T-helper 9 cell (primary cell): ENCODE measurements at places on chromosomes 1 and 21.

DNA sequence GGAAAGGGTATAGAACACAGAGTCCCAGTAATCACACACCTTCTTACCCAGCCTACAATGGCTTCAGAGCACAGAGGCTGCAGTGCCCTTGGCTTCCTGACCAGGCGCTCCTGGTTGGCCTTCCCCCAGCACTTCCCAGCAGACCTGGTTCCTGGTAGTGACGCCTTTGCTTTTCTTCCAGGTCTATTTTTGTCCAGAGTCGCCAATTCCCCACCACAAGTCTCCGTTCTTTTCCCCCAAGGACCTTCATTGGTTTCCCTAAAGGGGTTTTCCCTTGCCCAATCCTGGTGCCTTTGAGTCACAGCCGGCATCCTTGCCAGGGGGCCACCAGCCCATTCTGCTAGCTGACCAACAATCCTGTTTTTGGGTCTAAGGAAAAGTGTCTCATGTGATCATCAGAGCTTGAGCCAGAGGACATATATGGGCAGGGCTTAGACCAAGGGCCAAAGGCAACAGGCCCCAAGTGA, 84.8 kb downstream of the KCNJ15 start:
- no peak for DNase-seq

GRCh38 chr1:185241127-185241526, 75.9 kb downstream of the IVNS1ABP start:
- no peak for DNase-seq

DNA sequence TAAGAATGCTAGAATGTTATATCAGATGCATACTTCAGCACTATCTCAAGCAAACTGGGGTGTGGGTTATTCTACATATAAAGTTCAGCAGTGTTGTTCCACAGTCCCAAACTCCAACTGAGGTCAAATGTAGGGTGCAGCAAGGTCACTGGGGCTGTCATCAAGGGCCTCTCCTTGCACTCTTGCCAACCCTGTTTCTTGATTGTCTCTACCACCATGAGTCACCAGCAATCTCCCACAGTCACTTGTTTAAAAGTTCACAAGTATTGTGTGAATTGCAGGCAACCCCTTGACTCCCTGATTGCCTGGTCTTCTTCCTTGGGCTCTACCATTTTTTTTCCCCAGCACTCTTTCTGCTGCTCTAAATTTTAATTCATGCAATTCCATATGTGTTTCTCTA, 10.6 kb downstream of the METTL18 start:
- DNase-seq: no peak

DNA sequence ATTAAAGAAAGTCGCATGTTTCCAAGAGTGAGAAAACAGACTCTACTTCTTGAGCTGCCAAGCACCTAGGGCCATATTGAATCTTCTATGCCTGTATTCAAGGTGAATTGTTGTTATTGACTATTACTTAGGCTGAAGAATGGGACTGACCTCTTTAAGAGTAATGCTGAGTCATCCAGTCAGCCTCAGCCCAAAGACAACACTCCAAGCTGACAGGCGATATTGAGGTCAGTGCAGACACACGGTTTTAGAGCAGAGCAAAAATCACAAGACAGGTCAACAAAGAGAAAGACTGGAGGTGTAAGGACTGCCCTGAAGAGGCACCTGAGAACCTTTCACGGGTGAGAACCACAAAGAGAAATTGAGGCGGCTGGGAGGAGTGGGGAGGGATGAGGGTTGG, 146.9 kb downstream of the MIS18A start:
- DNase-seq: no peak

DNA sequence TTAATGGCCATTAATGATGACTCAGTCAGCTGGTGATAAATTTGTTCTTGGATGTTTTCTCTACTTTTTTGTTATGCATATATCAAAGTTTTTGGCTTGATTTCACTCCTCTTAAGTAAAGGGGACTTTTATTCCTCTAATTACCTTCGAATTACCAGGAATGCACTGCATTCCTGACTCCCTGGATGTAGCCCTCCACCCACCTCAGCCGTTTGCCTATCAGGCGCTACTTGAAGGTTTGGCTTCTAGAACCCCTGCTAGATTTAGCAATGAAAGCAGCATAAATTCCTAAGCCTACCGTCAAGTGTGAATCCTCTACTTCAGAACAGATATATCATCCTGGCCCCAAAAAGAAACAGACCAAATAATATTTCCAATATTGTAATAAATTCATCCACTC, 387.8 kb upstream of the ADGRL2 start:
- no peak for DNase-seq

DNA sequence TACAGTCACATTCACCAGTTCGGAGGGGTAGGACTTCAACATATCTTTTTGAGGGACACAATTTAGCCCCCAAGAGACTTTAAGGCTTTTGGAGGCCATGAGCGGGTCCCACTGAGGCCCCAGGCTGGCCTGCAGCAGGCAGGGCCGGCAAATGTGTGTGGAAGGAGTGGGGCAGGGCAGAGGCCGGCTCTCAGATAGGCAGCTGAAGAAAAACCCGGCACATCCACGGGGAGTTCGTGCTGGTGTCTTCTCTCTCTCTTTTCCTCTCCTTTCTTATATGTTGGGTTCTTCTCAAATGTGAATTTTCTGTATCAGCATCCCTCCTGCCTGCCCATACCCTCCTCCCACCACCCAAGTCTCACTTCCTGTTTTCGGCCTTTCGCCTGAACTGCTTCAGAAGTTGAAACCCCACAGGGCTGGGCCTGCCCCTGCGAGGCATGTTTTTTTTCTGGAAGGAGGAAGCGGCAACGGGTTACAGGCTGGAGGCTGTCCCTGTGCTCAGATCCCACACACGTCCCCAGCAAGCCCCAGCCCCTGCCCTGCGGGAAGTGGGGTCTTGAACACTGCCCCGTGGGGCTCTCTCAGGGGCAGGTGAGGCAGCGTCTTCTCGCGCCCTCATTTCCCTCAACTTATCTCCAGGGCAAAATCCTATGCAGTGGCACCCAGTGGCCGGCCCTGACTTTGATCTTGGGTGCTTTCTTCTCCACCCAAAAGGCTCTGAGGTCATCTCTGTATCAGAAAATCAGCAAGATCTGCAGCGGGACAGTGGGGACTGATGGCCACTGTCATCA, 9.7 kb upstream of the UMODL1 start:
- DNase-seq: no peak

DNA sequence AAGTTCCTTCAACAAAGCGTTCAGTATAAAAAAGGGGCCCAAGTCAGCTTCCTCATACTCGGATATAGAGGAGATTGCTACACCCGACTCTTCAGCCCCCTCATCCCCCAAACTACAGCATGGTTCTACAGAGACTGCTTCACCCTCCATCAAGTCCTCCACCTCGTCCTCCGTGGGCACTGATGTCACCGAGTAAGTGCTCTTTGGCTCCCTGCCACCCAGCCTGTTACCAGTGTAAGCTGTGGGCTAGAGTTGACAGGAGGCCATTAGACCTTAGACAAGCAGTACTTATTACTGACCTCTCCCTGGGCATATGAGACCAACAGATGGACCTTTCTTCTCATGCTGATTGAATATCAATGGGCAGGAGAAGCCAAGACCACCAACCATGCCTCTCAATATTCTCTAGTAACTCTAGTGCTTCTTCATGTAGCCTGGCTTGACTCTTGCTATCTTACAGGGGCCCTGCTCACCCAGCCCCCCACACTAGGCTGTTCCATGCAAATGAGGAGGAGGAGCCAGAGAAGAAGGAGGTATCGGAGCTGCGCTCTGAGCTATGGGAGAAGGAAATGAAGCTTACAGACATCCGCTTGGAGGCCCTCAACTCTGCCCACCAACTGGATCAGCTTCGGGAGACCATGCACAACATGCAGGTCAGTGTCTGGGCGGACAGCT, 20.9 kb upstream of the IPO9 start:
- DNase-seq: no peak

GRCh38 chr21:34819357-34819999, 150.7 kb downstream of the CLIC6 start:
- DNase-seq: no peak

DNA sequence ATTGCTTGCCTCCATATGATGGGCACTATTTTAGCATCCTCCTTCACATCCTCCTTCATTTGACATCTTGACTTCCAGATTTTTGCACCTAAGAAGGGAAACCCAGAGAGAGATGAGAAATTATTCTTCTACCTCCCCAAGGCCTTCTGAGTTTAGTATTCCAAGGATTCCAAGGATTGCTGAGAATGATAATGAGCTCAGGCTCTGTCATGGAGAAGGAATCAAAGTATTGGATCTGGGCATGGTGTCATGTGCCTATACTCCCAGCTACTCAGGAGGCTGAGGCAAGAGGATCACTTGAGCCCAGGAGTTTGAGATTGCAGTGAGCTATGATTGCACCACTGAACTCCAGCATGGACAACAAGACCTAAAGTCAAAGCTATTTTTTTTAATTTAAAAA, 26.6 kb upstream of the ZNF281 start:
- no peak for DNase-seq

DNA sequence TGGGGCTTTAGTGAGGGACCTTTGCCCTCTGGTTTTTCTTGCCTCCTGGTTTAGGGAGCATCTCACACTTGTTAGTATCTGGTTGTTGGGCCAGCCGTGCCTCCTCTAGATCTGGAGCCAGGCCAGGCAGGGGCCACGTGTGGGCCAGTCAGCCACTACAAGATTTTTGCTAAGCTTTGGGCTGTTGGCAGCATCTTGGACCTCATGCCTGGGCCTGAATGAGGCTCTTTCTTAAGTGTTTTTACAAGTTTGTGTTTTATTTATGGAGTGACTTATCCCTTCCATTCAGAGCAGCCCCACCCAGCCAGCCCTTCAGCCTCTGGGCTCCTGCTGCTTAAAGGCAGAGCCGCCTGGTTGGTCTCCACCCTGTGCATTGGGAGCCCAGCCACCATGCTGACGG, 1.6 kb upstream of the SH3BGRL3 start:
- DNase-seq: no peak

DNA sequence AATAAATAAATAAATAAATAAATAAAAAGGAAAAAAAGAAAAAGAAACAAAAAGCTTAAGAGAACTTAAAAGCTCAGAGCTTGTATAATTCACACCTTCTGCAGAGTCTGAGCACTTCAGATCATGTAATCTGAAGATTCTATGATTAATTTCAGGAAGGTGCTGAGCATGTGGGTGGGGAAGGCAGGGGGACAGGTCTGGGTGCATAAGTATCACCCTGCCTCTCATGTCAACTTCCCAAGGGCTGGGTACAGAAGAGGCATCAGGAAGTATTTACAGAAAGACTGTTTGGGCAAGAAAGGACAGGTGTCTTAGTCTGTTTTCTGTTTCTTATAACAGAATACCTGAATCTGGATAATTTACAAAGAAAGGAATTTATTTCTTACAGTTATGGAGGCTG, 20.4 kb upstream of the PADI2 start:
- DNase-seq: no peak

DNA sequence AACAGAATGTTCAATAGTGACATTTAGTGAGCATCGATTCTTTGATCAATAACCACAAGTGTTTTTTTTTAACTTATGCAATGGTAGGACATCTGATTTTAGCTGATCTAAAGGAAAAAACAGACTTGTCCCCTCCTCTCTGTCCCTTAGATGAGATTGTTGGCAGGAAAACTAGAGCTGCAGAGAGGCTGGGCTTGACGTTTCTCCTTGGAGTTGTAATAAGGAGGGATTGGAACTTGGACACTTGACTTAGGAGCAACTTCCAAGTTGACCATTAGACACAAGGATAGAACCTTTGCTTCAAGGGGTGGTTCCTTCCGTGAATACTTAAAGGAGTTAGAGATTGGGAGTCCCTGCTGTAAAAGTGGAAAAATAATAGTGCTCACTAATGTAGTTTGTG, 49.9 kb downstream of the KAZN start:
- no peak for DNase-seq

DNA sequence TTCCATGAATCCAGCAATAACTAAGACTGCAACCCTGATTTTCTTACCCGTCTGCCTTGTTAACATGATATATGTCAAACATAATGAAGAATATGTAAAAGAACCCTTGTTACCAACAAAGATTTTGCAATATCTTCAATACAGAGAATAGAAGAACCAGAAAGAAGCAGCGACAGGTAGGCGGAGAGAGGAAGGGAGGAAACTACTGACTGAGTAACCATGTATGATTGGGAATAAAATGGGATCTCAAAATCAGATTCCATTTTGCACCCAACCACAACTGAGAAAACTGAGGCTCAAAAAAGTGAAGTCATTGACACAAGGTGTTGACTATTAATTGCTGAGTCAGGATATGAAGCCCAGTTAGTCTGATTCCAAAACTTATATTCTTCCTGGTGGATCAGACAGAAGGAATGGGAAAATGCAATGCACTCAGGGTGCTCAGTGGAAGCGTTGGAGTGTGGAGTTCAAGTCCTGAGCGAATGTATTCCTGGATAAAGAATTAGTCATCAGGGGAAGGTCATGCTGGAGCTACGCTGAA, 293.3 kb upstream of the GREM2 start:
- no peak for DNase-seq

DNA sequence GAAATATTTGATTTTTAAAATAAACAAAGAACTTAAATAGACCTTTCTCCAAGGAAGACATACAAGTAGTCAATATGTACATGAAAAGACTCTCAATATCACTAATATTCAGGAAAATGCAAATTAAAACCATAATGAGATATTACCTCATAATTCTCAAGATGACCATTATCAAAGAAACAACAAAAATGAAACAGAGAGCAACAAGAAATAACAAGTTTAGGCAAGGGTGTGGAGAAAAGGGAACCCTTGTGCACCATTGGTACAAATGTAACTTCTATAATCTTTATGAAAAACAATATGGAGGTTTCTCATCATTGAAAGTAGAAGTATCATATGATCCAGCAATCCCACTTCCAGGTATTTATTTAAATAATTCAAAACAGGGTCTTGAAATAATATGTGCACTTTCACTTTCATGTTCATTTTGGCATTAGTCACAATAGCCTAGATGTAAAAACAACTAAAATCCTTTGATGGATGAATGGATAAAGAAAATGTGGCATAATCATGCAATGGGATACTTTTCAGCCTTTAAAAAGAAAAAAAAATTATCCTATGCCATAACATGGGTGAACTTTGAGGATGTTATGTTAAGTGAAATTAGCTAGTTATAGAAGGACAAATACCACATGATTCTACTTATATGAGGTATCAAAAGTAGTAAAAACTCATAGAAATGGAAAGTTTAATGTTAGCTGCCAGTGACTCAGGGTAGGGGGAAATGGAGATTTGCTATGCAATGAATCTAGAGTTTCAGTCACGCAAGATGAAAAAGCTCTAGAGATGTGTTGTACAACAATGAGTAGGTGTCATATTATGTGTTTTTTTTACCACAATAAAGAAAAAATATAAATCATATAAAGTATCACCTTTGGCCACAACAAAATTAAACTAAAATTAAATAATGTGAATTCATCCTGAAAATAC, 114.5 kb upstream of the LYPLAL1 start:
- no peak for DNase-seq

DNA sequence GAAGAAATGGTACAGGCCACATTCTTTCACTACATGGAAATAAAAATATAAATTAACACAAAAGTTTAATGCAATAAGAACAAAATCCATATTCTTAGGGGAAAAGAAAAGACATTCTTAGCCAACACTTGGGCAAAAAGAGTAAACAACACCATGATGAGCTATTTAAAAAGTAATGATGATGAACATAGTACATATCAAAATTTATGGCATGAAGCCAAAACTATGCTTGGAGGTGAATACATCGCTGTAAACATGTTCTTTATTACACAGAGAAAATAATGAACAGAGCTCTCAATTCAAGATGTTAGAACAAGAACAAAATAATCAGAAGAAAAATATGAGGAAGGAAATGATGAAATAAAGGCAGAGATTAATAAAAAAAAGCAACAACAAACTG, 158.2 kb downstream of the ZSCAN20 start:
- DNase-seq: no peak

GRCh38 chr1:185695299-185695698, 38.9 kb upstream of the HMCN1 start:
- DNase-seq: no peak

- DNase-seq: no peak
Observed at GRCh38 chr1:226223786-226224244, 351 bp downstream of the MIXL1 start.
